ENCODE measurements at places on chromosomes 3 and 15.

DNA sequence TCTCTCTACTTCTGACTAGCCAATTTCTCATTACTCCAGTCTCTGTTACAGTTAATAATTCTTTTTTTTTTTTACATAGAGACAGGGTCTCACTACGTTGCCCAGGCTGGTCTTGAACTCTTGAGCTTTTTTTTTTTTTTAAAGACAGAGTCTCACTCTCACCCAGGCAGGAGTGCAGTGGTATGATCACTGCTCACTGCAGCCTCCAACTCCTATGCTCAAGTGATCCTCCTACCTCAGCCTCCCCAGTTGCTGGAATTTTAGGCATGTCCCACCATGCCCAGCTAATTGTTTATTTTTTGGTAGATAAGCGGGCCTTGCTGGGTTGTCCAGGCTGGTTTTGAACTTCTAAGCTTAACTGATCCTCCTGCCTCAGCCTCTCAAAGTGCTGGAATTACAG is 13.6 kb downstream of the IP6K1 start:
- no peak for DNase-seq

DNA sequence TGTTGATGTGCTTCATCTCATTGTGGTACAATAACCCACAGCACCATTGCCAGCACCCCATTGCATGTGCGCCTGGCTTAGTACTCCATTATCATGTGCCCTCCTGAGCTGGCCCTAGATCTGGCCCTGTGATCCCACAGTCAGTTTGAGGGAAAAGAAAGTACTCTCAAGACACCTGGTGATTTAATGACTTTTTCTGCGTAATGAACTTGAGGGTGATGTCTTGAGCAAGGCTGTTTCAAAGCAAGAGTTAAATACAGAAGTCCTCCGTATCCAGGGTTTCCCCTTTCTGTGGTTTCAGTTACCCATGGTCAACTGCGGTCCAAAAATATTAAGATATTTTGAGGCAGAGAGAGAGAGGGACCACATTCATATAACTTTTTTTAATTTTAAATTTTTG is 16.3 kb downstream of the C3orf20 start:
- DNase-seq: no peak

DNA sequence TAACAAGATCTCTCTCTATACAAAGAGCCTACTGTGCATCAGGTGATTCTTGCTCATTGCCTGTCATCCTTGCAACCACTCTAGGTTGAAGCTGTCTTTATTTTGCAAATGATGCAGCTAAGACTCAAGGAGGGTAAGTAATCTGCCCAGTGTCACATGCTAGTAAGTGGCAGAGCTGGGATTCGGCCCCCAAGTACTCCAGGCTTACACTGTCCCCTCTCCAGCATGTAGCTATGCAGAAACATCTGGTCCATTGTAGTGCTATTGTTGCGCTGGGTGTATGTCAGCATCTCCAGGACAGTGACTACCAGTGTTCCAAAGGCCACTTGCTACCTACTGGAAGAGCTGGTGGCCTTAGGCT is 248.9 kb downstream of the SLCO3A1 start:
- no peak for DNase-seq

DNA sequence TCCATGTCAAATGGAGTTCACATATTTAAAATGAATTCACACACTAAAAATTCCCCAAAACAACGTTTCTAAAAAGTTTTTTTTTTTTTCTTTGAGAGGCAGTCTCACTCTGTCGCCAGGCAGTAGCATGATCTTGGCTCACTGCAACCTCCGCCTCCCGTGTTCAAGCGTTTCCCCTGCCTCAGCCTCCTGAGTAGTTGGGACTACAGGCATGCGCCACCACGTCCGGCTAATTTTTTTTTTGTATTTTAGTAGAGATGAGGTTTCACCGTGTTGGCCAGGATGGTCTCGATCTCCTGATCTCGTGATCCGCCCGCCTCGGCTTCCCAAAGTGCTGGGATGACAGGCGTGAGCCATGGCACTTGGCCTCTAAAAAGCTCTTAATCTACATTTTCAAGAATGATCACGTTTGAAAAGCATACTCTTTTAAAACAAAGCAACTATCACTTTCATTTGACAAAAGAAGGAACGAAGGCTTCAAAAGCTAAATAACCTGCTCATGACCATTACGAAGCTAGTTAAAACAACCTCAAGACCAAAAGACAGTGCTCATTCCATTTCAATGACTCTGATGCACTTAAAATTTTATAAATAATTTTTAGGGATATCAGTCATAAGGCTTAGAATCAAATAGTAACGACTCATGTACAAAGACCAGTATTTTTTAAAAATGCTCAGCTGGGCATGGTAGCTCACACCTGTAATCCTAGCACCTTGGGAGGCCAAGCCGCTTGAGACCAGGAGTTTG is 5.5 kb downstream of the UBE3A start:
- DNase-seq: no peak

DNA sequence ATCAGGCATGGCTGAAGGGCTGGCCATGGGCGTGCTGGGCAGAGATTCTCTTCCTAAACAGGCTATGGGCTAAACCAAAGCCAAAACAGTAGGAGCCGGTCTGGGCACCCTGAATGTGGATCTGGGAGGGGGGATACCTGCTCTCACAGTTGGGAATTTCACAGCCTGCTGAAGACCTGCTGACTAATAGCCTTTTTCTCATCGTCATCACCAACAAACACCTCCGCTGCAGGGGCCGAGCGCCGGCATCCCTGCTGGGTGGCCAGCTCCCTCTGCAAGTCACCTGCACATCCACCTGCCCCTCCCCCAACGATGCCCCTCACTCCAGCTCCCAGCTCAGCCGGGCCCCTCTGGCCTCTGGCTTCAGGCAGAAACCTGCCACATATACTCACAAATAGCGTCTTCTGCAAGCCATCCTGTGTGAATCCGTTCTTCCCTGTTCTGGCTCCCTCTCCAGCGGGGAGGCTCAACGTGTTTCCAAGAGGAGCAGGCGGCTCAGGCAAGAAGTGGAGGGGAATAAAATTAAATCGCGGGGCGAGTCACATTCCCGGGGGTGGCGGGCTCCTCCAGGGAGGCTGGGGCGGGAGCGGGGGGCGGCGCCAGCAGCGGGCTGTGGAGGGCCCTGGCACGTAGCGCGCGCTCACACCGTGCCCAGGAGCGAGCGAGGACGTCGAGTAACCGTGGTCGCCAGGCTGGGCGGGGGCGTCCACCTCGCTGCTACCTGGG is 466 bp downstream of the IQSEC1 start:
- DNase-seq: no peak

- DNase-seq: no peak
These were observed 78.2 kb downstream of the SNRK start for GRCh38 chr3:43364494-43364893.

GRCh38 chr15:49895347-49896223 is 223.4 kb downstream of the ATP8B4 start:
- DNase-seq: no peak

DNA sequence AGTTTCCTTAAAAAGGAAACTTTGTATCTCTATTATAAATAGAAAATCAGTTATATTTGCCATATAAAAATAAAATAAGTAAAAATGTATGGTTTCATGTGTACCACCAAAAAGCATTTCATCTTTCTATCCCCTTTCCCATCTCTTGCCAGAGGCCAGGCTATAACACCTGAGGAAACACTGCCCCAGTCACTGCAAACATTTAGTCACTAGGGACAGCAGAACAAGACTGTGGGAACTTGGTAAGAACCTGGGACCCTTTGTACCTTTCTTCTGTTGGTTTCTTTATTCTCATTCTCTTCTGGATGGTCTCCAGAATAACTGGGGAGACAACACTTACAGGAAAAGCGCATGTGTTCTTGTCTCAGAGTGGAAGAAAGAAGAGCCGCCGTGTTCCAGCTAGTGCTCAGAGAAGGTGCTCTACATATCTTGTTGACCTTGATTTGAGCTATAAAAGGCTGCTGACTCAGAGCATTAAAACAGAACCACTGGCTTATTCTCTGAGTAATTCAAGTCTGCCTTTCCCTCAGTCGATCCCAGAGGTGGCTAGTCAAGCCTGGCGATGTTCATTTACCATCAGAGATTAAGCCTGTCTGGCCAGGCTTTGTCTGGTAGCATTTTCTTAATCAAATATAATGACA is 361.6 kb downstream of the RBMS3 start:
- no peak for DNase-seq

- no peak for DNase-seq
These were observed 14.7 kb upstream of the LMCD1 start for GRCh38 chr3:8486936-8487335.

DNA sequence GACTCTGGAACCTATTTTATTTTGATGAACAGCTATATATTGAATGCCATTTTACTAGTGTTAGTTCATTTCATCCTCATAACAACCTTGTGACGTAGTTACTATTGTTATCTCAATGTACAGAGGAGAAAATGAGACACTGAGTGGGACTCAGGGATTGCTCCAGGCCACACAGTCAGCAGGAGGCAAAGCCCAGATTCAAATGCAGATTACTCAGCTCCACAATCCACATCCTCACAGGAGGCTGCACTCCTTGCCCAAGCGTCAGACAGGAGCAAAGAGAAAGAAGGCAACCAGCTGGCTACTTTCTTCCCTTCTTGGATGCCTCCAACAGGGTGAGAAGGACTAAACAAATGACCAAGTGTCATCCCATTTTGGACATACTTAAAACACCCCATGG is 92.0 kb upstream of the CCDC54 start:
- DNase-seq: no peak

DNA sequence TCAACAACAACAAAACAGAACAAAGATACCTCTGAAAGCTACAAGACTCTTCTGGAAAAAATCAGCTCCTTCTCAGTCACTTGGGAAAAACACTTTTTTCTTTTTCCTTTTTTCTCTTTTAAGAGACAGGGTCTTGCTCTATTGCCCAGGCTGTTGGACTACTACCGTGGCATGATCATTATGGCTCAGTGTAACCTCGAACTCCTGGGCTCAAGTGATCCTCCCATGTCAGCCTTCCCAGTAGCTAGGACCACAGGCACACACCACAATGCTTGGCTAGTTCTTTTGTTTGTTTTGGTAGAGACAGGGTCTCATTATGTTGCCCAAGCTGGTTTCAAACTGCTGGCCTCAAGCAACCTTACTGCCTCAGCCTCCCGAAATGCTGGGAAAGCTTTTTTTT is 12.8 kb downstream of the MYO9A start:
- no peak for DNase-seq

- DNase-seq: no peak
These were observed 30.2 kb downstream of the ZBTB11 start for GRCh38 chr3:101646726-101647125.

DNA sequence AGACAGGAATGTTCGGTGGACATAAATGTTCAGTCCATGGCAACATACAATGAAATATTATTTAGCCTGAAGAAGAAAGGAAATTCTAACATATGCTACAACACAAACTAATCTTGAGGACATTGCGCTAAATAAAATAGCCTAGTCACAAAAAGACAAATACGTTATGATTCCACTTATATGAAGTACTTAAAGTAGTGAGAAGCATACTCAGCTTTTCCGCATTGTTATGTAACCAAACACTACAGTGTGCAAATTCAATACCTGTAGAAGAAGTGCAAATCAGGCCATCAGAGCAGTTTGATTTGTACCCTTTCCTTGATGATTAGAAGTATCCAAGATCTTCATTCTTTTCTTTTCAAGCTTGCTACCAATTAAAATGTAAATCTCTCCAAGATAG is 1023.4 kb upstream of the NR2F2 start:
- DNase-seq: no peak

DNA sequence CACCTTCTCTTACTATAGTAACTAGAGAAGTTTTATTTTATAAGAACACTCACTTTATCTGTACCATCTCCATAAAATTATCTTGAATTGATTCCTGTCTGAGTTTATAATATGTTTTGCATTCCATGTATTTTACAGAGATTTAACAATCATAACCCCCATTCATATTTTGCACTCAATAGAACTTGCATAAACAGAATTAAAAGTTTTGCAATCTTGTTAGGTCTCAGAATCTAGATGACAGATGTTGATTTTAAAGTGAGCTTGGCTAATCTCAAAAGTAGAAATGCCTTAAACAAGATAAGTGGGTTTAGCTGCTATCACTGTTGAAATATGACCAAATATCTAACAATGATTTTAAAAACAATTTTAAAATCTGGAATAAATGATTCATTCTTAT is 107.9 kb upstream of the EPHA6 start:
- no peak for DNase-seq

DNA sequence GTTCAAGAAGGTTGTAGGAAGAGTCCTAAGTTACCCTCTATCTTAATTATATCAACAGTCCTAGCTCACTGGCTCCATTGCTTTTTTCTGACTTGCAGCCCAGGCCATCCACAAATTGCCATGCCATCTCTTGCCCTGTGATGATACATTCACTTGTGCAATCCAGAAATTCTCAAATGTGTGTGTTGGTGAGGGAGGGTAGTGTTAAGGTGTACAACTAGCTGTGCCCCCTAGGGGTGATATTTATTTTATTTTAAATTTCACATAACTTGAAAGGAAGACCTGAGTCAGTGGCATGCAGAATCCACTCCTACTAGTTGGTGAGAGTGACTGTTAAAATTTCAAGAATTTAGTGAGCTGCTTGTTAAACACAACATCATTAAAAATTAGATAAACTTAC is 156.1 kb upstream of the ANKRD28 start:
- DNase-seq: no peak

- no peak for DNase-seq
These were observed 82.6 kb downstream of the RPLP1 start for GRCh38 chr15:69535101-69535638.

DNA sequence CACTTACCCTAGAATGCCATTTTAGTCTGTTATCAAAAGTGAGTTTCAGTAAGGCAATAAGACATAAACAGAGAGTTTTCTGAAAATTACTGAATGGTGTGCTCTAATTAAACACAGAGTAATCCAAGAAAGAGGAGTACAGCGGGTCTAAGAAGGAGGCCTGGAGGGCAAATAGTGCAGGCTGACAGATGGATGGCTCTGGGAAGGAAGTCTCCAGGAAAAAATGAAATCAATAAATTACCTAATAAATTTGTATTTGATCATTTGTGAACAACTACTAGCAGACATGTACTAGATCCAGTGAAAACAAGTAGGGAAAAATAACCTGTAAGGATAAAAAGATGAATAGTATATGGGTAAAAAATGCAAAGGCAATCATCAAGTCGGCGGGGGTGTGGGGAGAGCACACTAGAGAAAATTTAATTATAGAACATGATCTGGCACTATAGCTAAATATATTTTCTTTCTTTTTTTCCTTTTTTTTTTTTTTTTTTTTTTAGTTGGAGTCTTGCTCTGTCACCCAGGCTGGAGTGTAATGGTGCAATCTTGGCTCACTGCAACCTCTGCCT is 22.6 kb upstream of the GPD1L start:
- no peak for DNase-seq

GRCh38 chr3:12363397-12364195 is 74.7 kb downstream of the PPARG start:
- no peak for DNase-seq

Measured in activated CD4-positive, alpha-beta T cell treated with anti-CD3 and anti-CD28 coated beads, Interleukin-2, amount 50 U/mL, for 1 hour (primary cell).